ENCODE measurements at places on chromosomes 1 and 21. TPM values are rescaled to one million over a fixed set of nuclear protein-coding genes. Genes with fewer than 3 reads are reported as not detected.

PAX7 gene
- polyA plus RNA-seq = not detected

GRCh38 chr21:36297406-36297937 is 22.5 kb upstream of the MORC3 start:
- DNase-seq = no peak

CBR3 gene
- polyA plus RNA-seq = 6.2 TPM

DNA sequence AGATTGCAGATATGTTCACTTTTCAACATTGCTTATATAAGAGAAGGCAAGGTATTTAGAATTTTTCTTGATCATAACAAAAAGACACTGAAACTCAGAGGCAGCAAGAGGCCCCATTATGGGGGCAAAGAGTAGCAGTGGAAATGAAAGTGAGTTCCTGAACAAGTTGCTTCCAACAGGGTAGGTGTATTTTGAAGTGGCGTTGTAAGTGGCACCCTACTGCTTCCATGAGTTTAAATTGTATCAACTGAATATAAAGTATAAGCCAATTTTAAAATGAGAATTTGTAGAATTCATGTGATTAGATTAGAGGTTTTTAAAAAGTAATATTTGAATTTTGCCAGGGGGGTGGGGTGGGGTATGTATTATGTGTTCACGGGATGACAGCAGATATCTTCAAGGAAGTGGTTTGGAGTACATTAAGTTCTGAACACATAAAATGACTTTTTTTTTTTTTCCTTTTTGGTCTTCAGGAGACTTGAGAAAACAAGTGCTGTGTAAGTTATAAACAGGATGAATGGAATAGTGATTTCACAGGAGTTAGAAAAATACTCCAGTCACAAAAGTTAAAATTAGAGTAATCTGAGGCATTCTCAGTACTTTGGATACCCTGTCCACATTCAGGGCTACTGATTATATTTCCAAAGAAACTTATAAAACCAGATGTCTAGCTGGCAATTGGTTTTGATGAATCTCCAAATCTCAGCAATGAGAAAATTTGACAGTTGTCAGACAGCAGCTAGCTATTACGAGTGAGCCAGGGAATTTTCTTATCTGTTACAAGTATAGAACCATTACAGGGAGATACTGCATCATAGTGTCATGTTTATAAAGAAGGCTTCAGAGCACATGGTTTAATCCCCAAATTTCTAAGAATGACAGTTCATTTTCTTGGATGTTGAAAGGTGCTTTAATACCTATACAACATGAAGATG is 182.0 kb downstream of the ST6GALNAC3 start:
- DNase-seq = no peak

LIN28A gene
- not detected for polyA plus RNA-seq

LIN9 gene
- 6.7 TPM for polyA plus RNA-seq

- peak; percentile 46 for DNase-seq
These were observed 6.6 kb upstream of the DOP1B start for GRCh38 chr21:36149788-36150711.

DNA sequence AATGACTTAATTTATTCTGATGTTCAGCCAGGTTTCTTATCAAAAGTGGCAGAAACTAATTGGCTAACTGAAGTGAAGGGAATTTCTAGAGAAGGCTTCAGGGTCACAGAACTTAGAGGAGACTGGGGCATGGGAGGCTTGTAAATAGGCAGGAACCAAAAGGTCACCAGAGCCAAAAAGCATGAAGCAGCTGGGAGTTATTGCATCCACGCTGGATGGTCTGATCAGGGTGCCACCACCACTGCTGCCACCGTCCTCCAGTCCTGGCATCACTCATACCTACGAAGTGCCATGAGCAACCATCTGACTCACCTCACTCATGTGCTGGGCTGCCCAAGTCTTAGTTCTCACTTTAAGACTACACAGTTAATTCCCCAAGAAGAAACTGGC is 82.5 kb upstream of the DPH5 start:
- no peak for DNase-seq

DNA sequence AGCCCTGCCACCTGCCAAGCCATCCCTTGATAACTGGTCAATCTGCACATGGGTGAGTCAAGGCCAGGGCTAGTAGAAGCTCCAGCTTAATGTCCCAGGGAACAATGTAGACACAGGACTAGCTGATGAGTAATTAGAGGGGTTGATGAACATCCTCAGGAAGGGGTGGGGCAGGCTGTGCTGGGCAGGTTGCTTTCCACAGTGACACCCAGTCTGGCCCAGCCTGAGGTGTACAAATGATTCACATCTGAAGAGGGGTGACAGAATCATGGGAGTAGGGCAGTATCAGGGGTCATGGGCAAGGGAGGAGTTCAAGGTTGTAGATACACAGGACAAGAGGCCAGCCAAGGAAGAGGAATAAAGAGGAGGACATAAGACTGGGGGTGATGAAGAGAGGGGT is 4.3 kb downstream of the LPAR3 start:
- no peak for DNase-seq

CRYBG2 gene
- not detected for polyA plus RNA-seq

IGSF21 gene
- polyA plus RNA-seq = 0.52 TPM

Measured in right cardiac atrium (tissue), 5 donors.